ENCODE measurements at places on chromosomes 12 and 14.

GRCh38 chr14:74049876-74050495 lies 30.8 kb downstream of the BBOF1 start:
- no peak for DNase-seq

DNA sequence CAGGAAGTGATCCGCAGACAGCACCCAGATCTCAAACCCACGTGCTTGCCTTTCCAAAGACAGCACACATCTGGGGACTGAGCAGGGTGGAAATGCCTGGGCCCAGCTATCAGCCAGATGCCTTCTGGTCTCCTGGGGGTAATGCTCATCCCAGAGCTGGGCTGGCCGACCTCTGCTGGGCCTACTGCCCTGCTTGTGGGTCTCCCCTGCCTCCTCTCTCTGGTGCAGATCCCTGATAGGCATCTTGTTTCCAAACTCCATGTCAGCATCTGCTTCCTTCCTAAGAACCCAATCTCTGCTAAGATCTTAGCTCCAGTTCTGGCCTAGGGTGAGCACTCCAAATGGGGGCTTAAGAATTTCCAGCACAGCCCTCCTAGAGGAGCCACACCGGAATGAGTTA lies 1043.0 kb downstream of the VRK1 start:
- no peak for DNase-seq

GRCh38 chr12:28767836-28768348 lies 381.2 kb upstream of the FAR2 start:
- no peak for DNase-seq

DNA sequence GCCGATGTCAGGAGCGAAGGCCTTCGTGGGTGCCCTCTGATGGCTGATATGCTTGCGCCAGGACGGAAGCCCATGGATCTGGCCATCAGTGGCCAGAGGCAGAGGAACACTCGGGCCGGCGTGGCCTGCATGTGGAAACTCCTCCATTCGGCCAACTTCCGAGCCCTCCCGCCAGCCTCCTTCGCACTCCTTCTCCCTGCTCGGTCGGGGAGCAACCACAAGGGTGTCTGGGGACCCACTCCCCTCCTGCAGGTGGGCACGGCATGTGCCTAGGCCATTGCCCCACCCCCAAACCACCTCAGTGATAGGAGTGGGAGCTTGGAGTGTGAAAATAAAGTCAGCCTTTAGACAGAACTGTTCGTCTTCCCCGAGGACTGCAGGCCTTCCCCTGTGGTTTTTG lies 231.3 kb downstream of the BCL11B start:
- DNase-seq = no peak

GRCh38 chr12:109393437-109394345 lies 46.0 kb downstream of the MYO1H start:
- no peak for DNase-seq

- no peak for DNase-seq
These were observed 61.5 kb downstream of the SPATS2 start for GRCh38 chr12:49428793-49429192.

- DNase-seq = no peak
These were observed 82.2 kb downstream of the DAD1 start for GRCh38 chr14:22506778-22507351.

DNA sequence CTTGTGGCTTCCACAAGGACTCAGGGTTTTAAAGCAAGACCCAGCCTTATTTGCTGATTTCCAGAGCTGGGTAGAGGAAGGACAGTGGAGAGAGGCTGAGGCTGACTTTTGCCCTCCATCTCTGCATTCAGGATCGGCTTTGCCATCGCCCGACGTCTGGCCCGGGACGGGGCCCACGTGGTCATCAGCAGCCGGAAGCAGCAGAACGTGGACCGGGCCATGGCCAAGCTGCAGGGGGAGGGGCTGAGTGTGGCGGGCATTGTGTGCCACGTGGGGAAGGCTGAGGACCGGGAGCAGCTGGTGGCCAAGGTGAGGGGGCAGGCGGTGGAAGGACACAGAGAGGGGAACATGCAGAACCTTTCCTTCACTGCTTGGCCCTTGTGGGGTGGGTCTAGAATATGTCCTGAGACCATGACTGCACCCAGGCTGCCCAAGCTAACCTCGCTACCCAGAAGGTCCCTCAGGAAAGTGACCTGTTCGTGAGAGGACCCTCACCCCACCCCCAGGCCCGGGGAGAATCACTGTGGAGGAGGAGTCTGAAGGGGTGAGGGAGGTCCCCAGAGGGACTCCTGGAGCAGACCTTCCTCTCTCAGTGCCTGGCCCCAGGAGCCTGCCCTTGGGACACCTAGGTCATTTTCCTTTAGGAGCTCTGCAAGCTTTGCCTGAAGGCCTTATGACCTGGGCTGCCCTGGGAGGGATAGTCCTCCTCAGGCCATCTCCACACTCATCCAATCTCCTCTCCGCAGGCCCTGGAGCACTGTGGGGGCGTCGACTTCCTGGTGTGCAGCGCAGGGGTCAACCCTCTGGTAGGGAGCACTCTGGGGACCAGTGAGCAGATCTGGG lies 3.1 kb downstream of the DHRS2 start:
- DNase-seq = no peak

- DNase-seq = no peak
These were observed 160.8 kb downstream of the CCER1 start for GRCh38 chr12:90794212-90794611.

DNA sequence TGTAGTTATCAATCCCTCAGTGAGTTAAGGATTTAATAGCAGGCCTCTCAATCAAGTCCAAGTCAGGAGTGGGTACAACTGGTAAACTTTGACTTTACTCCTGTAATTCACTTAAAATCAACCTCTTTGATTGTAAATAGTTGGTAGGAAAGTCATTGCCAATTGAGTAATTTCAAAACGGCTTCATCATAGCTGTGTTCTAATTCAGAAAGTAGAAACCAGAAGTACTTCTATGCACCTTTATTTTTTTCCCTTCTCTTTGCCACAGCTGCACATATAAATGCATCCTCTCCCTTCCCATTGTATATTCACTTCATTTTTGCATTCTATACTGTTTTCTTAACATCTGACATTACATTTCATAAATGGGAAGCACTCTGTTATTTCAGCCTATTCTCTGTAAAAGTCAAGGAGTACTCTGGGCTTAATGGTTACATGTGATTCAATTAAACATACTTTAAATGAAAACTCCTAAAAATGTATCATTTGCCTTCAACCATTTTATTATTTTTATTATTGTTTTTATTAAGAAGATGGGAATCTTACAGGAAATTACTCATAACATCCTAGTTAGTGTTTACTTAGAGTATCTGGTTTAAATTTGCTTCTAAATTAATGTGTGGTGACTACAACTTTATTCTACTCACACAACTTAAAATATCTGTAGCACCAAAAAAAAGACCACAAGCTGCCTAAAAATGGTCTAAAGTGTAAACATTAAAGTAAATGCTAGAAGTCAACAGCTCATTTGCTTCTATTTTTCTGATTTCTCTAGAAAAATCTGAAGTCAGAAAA lies 171.2 kb downstream of the CEP128 start:
- DNase-seq = no peak

- no peak for DNase-seq
These were observed 815.8 kb downstream of the BCL11B start for GRCh38 chr14:98456231-98456630.

- DNase-seq = no peak
These were observed 26.7 kb downstream of the SLC35E3 start for GRCh38 chr12:68772714-68773113.

- DNase-seq = no peak
These were observed 27.0 kb upstream of the EEA1 start for GRCh38 chr12:92955997-92956663.

DNA sequence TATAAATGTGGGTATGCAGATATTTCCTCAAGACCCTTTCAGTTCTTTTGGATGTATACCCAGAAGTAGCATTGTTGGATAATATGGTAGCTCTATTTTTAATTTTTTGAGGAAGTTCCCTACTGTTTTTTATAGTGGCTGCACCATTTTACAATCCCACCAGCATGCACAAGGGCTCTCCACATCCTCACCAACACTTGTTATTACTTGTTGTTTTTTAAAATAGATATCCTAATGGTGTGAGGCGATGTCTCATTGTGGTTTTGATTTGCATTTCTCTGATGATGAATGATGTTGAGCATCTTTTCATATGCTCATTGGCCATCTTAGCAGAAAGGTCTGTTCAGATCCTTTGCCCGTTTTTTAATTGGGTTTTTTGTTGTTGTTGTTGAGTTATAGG lies 47.1 kb downstream of the DIP2B start:
- DNase-seq = no peak

- DNase-seq = no peak
These were observed 135.2 kb upstream of the KRR1 start for GRCh38 chr12:75646329-75647210.

GRCh38 chr12:47082283-47082682 lies 2.5 kb upstream of the AMIGO2 start:
- DNase-seq = no peak

DNA sequence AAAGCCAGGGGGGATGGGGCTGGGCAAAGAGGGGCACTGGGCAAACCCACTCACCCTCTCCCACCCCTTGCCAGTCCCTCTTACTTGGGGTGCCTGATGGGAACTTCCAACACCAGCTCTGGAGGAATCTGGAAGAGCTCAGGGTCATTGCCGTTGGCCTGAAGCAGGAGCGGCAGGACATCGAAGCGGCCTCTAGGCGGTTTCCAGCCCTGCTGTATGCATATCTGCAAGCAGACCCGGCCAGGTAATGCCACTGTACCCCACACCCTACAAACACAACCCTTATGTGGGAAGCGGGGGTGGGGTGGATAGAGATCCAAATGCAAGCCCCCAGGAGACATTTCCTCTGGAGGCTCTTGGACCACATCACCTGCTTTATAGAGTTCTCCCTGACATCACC lies 83.6 kb downstream of the NOS1 start:
- no peak for DNase-seq

DNA sequence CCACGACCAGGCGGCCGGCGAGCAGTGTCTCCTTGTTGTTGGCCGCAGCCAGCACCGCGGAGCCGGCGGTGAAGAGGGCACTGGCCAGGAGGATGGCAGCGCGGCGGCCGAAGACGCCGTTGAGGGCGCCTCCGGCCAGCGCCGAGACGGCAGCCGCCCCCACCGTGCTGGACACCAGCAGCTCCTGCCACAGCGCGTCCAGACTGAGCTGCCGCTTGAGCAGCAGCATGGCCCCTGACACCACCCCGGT lies 691 bp downstream of the SLC2A13 start:
- no peak for DNase-seq

DNA sequence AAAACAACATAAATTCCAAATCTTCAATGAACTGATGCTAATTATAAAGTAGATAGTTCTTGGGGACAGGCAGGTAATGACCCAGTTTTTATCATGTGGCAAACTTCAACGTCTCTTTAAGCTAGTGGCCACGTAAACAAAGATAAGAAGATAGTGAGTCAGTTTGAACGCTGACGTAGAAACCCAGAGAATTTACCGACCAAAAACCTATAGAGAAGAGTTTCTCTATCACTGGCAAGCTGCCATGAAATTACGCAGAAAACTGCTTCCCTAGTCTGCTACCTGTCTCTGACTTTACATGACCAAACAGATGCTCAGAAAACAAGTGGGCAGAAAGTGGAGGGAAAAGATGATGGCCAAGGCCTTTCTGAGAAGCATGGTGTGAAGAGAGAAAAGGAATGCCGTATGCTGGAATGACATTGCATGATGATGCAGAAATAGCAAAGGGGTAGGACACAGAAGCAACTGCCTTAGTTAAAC lies 136.3 kb downstream of the ITPR2 start:
- no peak for DNase-seq

- no peak for DNase-seq
These were observed 877.0 kb downstream of the DIO2 start for GRCh38 chr14:79334272-79334671.

DNA sequence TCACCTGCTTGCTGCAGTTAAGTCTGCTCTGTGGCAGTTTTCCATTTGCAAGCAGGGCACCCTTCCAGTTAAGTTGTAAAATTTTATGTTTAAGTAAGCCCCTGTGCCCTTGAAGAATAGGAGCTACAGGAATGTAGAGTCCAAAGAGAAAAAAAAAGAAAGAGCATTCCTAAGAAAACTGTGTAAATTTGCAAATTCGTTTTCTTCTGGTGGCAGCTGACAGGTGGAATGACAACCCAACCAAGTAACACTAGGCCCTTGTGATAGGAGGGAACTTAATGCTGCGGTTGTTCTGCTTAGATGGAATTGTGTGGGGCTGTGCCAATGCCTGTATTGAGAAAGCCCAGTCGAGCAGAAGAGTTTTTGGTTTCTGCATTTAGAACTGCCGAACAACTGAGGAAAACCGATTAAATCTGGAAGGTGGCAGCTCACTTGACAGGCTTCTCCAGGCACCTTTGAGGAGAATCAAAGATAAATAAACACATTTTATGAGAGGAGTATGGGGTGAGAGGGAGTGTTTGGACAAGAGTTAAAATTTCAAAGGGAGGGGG lies 280.0 kb downstream of the RAD51B start:
- DNase-seq = no peak
